ENCODE measurements at places on chromosomes 16 and 17.

DNA sequence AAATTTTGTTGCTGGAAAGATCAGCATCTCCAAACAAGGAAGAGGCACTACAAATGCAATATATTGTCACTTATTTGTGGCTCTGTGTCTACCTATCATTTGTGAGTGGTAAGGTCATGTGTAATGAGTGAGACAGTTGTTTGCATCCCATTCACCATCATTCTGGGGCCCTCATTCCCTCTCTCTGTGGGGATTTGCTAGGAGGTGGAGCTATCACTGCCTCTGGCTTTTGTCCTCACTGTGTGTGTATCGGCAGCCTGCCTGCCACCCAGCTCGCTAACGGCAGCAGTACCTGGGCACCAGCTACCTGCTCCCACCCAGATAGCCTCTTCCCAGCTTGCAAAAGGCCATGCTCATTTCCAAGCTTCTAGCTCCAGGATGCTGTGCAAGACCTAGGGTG is 379.2 kb upstream of the ZFHX3 start:
- DNase-seq = no peak

- no peak for DNase-seq
Observed at GRCh38 chr17:28470266-28470913, 3.1 kb upstream of the SLC13A2 start.

GRCh38 chr16:30521873-30522641 is 4.3 kb downstream of the ZNF768 start:
- no peak for DNase-seq

DNA sequence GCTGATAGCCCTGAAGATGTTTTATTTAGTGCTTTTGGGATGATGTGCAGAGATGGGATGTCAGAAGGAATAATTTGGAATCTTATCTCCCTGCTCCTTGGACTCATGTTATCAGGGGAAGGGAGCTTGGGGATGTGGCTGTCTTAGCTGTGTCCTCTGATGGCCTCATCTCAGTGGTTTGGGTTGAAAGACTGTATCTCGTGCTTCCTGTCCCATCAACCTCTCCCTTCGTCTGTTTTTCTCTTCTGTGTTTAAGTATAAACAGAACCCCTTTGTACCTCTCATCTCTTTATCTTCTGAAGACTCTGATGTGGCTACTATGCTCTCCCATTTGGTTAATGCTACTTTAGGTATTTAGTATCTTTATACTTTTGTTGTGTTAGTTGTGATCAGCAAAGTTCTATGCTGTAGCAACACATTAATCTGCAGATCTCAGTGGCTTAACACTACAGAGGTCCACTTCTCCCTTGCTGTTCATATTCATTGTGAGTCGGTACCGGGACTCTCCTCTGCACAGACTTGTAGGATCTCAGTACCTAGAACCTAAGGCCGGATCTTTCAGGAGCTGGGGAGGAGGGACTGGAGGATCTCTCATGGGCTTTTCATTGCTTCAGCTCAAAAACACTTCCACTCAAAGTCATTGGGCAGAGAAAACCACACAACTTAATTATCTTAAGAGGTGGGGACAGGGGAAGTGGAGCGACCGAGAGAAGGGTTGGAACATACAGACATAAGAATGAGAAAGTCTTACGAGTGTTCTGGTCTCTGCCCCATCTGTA is 28.8 kb downstream of the PRKCA start:
- no peak for DNase-seq

DNA sequence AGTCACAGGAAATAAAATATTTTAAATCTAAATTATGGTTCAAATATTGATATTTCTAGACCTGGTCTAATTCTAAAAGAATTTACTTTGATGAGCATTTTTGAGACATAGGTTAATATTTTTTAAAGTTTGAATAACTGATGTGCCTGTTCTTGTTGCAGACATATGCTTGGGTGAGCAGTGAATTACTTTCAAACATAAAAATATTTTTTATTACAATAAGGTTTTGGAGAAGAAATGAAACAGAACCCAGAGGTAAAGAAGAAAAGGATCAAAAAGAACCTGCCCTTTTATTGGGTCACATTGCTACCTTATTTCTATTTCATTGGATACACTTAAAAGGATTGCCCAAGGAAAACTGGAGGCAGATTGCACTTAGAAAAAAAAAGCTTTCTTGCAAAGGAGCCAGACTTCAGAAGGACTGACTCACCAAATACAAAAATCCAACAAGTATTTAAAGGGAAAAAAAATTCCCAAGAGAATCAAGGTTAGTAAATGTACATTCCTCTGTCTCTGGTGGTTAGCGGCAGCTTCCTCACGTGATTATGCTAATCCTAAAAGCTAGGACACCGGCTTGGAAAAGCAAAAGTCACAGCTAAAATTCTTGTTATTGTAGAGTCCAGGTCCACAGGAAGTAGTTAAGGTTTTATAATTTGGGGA is 18.5 kb downstream of the ENPP7 start:
- no peak for DNase-seq

- no peak for DNase-seq
Observed at GRCh38 chr16:78552716-78553115, 453.3 kb downstream of the WWOX start.

- DNase-seq = peak; percentile 98
Observed at GRCh38 chr16:30185683-30186421, 2.5 kb downstream of the CORO1A start.

GRCh38 chr17:18368946-18369345 is 5.6 kb upstream of the SHMT1 start:
- no peak for DNase-seq

DNA sequence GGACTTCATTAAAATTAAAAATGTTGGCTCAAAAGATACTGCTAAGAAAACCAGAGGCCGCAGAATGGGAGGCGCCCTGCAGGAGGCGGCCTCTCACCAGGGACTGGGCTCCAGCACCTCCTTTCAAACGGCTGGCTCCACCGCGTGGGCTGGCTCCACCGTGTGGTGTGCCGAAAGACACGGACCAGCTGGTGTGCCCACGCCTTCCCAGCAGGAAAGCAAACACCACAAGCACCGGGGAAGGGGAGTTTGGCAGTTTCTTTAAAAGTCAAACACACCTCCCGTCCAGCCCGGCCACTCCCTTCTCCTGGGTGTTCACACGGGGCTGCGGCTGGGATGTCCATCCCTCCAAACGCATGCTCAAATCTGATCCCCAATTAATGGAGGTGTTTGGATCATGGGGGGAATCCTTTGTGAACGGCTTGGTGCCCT is 13.9 kb downstream of the HAGH start:
- no peak for DNase-seq

DNA sequence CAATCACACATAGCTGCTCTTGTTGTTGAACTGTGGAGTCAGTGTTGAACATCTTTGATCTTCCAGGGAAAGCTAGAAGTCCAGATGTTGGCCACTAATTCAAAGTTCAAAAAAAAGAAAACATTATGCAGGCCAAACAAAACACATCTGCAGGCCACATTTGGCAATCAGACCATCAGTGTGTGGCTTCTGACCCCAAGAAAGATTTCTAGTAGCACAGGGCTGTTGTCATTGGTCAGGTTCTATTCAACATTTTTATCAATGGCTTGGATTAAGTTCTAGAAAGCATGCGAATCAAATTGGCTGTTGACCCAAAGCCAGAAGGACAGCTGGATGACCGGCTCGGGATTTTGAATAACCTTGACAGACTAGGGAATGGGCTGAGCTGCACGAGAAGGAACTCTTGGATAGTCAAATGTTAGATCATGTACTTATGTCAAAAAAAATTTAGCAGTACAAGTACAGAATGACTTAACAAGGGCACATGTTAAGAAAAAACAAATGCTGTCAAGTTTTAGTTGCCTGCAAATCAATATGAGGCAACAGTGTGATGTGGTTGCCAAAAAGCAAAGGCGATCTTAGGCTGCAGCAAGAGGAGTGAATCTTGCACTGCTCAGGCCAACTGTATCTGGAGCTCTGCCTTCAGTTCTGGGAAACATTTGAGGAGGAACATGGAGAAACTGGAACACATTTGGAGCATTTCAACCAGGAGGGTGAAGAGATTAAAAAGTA is 187.6 kb downstream of the RGS9 start:
- no peak for DNase-seq

- DNase-seq = no peak
Observed at GRCh38 chr17:4544951-4545216, 10.3 kb downstream of the MYBBP1A start.

- no peak for DNase-seq
Observed at GRCh38 chr17:40311575-40311974, 2.6 kb downstream of the RARA start.

DNA sequence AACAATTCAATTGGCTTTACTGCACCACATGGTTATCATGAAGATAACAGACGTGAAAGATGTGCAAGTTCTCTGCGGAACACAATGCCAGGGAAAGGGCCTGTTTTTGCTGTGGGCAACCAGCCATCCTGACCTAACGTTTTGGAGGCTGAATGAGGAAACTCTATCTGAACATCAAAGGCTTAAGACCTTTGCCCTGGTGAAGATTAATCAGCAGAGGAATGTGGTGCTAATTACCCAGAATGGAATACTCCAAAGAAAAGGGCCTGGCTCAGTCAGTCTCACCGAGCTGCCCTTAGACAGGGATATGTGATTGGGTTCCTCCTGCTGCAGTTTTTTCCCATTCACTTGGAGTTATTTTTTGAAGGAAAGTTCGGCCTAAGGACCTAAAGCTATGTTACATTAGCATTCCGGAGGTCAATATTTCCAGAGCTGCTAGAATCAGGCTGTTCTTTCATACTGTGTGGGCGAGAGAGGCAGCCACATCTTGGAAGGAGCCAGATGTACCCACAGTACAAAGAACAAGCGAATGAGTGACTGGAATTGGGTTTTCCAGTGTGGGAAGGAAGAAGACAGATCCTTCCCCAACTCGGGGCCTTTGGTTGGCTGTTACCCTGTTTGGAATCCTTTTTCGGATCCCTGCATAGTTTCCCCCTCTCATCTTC is 15.5 kb downstream of the ASIC2 start:
- no peak for DNase-seq

DNA sequence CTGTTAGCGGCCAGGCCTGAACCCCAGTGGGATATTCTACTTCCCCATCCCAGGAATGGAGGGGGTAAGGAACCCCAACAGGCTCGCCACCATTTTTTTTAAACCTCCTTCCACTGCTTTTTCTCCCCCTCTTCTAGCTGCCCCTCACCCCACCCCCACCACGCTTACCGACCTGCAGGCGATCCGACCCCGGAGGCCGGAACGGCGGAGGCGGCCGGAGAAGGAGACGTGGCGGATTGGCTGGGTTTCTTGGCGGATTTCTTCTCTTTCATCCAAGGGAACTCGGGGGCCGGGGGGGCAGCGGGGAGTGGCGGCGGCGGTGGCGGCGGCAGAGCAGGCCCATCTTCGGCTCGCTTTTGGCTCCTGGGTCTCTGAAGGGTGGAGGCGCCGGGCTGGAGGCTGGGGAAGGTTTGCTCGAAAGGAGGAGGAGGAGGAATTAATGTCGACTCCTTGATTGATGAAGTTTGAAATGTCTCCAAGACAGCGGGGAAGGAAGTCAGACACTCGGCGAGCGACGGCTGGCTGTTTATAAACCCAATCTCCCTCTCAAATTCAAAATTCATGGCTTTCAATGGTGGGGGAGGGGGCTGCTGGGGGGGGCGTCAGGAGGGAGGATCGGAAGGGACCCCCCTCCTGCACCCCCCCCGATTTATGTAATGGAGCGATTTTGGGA is 424 bp downstream of the HOXB2 start:
- peak; percentile 18 for DNase-seq

DNA sequence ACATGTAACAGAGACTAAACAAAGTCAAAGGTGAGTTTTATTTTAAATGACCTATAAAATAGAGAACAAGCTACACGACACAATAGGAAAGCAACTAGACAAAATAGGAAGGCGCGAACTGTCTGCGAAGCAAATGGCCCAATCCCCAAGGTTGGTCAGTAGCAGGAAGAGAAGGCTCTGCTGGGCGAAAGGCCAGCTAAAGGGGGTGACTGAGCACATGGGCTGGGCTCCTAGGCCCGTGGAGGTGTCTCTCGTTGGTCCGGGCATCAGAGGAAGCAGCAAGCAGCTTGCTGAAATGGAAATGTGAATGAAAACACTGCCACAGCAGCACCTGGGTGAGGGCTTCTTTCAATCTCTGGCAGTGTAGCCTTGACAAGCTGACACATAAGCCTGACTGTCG is 129.4 kb downstream of the ZNF778 start:
- DNase-seq = no peak

- DNase-seq = no peak
Observed at GRCh38 chr17:3535253-3535995, 22.2 kb downstream of the TRPV3 start.

- peak; percentile 14 for DNase-seq
Observed at GRCh38 chr16:30184891-30185682, 1.7 kb downstream of the CORO1A start.

DNA sequence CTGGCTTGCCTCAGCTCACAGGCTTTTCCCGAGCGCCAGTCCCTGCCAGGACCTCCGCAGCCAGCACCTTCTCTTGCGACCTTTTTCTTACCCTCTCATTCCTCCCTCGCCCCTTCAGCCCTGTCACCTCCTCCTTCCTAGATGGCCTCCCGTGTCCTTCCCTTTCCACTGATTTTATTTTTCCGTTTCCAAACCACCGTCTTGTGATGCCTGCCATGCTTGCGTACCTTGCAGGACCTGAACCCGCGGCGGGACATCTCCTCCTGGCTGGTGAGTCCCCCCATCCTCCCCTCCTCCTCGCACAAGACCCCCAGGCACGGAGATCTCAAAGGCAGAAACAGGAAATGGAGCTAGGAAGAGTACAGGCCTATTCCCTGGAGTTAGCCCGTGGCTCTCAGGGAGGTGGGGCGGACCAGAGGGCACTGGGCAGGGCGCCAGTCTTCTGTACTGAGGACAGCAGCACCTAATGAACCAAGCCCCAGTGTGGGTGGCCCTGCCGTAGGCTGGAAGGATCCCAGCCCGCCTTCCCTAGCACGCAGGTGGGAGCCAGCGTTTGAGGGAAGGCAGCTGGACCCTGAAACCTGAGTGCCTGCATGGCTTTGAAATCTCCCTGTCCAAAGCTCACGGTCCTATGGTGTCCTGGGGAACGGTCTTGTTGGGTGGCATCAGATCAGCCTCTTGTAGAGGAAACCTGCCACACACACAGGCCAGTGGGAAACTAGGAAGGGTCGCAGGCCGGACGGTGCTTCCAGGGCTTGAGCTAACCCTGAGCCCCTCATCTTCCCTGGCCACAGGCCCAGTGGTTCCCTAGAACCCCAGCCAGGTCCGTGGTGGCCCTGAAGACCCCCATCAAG is 612 bp downstream of the CISD3 start:
- peak; percentile 38 for DNase-seq

DNA sequence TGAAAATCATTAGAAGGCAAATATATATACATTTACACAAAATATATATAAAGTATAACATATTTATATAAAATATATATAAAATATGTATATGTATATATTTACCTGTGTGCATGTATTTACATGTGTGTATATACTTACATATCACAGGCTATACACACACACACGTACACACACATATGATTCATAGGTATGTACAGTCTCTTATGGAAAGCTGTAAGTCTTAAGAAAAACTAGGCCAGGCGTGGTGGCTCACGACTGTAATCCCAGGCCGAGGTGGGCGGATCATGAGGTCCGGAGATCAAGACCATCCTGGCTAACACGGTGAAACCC is 14.7 kb downstream of the TOM1L2 start:
- no peak for DNase-seq

- no peak for DNase-seq
Observed at GRCh38 chr17:2331303-2331702, 5.0 kb downstream of the TSR1 start.

Data from T-helper 1 cell (primary cell).